Fibroblast of gingiva (primary cell): ENCODE measurements at places on chromosomes 6 and 20.

DNA sequence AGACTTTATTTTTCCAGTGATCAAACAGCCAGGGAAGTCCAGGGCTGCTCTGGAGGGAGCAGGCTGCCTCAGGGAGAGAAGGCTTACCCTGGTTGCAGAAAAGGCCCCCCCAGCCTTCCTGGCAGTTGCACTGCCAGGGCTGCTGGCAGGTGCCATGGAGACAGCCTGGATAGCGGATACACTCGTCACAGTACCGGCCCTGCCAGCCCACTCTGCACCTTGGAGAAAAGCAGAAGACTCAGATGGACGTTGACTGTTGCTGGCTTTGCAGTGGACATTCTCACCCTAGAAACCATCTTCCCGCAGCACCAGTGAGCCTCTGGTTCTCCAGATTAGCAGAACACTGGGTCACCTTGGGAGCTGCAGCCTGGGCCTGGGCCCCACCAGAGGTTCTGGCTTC lies 5.4 kb downstream of the DLL1 start:
- no peak for DNase-seq

DNA sequence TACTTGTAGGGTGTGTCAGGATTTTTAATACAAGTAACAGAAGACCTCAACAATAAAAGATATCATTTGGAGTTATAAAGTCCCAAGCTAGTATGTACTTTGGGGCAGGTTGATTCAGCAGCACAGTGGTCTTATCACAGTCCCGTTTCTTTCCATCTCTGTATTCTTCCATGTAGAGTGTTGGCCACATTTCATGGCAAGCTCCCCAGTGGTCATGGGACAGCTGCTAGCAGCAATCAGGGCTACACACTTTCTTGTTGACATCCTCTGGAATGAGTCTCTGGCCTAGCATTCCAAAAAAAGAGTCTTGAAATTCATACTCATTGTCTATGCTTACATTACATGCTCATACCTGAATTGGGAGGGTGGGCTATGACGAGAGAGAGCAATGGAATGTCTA lies 53.2 kb downstream of the SOBP start:
- no peak for DNase-seq

- DNase-seq, result no peak
These were observed 6.1 kb upstream of the ZNFX1 start for GRCh38 chr20:49283703-49284625.

- DNase-seq, result no peak
These were observed 175.8 kb downstream of the GMPR start for GRCh38 chr6:16414205-16414604.

DNA sequence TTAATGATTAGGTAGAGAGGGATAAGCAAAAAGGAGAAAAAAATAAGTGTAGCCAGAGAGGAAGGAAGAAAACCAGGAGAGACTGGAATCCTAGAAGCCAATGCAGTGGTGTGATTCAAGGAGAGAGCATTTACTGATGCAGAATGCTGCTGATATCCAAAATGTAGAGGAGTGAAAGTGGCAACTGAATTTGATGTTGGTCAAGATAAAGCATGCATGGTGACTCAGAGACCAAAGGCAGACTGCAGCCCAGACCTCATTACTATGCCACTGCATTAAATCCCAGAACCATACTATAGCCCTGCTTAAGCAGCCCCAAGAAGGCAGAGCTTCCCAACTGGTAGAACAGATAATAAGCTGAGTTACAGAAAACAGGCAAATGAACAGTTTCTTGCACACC lies 15.8 kb downstream of the KLHL32 start:
- DNase-seq, result no peak

GRCh38 chr6:44007818-44008621 lies 119.2 kb downstream of the MRPL14 start:
- no peak for DNase-seq

- DNase-seq, result no peak
These were observed 52.7 kb downstream of the GOPC start for GRCh38 chr6:117549611-117550010.
